Cardiac septum (tissue), 1 donor: ENCODE measurements at places on chromosomes 7 and 10. TPM values are rescaled to one million over a fixed set of nuclear protein-coding genes. Genes with fewer than 3 reads are reported as not detected.
A peak's percentile ranks its signal among the peaks of the same experiment; 100 is the strongest.

Gene ACTL6B
- not detected for total RNA-seq

Gene PCGF5
- total RNA-seq: 135 TPM

Gene KCND2
- total RNA-seq: 0.22 TPM

Gene SKIDA1
- total RNA-seq: 1.8 TPM

DNA sequence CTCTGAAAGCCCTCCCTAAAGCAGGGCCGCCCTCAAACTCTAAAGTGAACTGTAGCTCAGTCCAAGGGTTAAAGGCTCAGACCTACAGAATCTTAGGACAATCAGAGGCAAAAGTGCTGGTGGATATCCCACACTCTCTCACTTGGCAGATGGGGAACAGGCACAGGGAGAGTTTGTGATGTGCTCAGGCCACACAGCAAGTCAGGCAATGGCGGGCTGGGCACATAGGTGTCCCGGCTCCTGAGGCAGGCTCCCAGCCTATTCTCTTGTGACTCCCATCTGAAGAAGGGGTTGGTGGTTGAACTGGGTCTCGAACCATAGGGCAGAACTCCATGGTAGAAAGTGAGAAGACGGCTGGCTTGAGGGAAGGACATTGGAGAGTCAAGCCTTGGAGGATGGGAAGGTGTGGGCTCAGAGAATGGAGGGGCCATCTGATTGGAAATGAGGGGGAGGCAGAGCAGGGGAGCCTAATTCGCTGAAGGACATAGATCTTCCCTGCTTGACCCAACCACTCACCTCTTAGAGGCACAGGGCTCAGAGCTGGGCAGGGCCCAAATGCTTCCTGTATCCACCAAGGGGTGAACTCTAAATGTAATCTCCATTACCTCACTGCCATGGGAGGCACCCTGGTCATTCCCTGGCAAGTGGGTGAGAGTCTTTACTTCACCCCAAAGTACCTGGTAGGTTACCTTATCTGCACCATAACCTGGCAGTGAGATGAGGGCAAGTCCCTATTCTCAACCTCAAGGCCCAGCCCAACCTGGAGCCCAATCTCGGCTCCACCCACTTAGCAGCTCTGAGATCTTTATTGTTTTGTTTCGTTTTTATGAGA, 4.9 kb upstream of the ZMIZ1 start:
- peak; percentile 49 for DNase-seq

DNA sequence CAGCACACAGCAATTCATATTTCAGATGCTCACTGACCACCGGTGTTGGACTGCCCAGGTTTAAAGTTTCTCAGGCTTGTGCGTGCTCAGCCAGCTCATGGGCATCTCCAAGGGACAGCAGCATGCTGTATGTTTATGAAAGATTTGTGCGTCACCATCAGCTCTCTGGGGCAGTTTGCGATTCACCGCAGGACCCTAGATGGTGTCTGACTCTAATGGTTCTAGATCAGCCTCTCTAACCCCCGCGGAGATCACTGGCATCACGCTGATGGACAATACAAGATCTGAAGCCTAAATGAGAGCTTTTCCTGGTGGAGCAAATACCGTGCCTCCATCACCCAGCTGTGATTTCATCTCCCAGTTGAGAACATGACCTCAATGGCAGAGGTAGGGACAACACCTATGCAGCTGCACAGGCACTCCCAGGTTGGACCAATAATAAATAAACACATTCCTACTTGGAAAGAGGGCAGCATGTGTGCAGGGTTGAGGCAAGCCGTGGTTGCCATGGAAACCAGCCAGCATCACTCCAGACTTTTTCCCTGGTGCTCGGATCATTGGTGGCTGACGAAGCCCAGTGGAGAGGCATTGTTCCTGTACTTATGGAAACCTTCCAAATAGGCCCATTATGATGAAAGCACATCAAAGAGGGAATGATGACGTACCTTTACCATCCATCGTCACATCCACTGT, 253.6 kb downstream of the KCNMA1 start:
- DNase-seq: peak; percentile 72

DNA sequence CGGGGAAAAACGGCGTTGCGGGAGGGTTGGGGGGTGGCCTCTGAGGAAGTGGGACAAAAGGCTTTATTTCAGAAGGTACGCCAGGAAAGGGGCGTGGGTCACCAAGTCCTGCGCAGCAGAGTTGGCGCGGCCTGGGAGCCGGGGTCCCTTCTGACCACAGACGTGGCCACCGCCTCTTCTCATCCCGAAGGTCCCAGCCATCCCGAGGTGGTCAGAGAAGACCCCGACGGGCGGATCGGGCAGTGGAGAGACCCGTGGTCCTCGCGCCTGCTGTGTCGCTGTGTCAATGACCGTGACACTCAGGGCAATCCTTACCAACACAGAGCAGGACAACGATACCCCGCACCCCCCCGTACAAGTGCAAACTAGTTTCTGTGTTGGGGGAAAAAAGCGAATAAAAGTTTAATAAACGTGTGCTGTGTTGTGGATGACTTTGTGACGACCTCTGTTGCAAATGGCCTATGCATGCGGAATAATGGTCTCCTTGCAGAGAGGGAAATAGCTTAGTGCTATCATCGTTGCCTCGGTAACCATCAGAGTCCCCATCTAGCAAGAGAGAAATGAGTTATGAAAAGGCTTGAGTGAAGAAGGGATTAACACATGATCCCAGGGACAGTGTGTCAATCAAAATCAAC, 19.4 kb upstream of the GATA3 start:
- no peak for DNase-seq

DNA sequence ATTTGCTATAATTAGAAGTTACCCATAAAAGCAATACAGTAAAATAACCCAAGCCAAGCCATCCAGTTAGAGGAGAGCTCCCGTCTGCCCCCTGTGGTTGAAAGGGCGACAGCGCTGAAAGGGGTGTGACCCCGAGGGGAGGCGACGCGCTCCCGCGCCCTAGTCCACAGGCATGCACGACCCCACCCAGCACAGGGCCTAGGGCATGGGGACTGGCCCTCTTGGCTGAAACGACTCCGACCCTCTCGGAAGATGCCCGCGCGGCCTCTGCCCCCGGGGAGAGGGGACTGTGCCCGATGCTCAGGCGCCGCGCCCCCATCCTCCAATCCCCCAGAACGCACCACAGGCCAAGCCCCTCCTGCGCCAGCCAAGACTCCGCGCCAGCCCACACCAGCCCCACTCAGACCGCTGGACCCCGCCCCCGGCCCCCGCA, 64.0 kb downstream of the CSGALNACT2 start:
- DNase-seq: peak; percentile 56

- no peak for DNase-seq
Measured at GRCh38 chr7:12322284-12322902, 81.3 kb downstream of the VWDE start.

GRCh38 chr7:11557627-11558026, 274.4 kb downstream of the THSD7A start:
- no peak for DNase-seq

GRCh38 chr10:96896884-96897589, 64.9 kb downstream of the LCOR start:
- no peak for DNase-seq

- no peak for DNase-seq
Measured at GRCh38 chr10:80211786-80212185, 6.4 kb upstream of the ANXA11 start.

DNA sequence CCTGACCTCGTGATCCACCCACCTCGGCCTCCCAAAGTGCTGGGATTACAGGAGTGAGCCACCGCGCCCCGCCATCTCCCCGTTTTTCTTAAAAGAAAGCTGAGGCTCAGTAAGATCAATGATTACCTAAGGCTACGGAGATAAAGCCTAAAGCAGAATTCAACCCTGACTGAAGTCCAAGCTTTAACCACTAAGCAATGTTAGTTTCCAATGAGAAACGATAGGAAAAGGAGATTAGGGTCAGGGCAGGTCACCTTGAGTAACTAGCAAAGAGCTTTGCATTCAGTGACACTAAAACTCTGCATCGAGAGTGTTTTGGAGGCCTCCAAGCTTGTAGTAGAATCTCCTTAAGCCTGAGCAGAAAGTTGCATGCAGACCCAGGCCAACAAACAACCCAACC, 17.6 kb upstream of the PRXL2A start:
- no peak for DNase-seq

DNA sequence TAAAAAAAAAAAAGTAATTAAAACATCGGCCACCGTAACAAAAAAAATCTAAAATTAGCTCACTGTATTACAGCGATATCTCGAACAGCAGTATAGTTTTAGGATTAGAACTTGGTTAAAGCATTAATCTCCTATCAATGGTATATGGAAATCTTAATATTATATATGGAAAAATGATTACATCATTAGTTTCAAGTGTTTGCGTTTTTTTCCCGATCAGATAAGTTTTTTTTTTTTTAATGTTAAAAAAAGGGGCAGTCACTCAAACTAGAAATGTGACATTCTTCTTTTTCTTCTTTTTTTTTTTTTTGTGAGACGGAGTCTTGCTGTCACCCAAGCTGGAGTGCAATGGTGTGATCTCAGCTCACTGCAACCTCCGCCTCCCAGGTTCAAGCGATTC, 7.4 kb downstream of the IDI1 start:
- no peak for DNase-seq

GRCh38 chr7:100482728-100483089, 1.0 kb upstream of the NYAP1 start:
- DNase-seq: no peak

GRCh38 chr7:144854839-144855424, 19.1 kb upstream of the TPK1 start:
- no peak for DNase-seq

DNA sequence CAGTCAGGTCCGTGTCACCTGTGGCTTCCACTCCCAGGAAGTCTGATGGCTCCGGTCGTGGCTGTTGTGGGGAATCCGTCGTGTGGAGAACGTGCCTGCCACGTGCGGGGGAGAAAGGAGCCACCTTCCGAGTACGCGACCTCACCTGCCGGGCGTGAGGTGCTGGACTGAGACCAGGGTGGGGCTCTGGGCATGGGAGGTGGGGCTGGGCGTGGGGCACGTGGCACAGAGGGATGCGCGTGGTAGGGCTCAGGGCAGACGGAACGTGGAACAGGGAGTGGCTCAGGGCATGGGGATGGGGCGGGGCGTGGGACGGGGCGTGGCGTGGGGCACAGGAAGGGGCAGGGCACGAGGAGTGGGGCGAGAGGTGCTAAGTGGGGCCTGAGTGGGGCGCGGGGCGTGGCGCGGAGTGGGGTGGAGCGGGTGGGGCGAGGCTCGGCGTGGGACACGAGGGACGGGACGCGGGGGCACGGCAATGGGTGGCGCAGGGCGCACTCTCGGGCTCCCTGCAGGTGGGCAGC, 64.8 kb downstream of the C10orf143 start:
- DNase-seq: no peak

- DNase-seq: no peak
Measured at GRCh38 chr10:72851509-72851908, 42.0 kb upstream of the OIT3 start.

DNA sequence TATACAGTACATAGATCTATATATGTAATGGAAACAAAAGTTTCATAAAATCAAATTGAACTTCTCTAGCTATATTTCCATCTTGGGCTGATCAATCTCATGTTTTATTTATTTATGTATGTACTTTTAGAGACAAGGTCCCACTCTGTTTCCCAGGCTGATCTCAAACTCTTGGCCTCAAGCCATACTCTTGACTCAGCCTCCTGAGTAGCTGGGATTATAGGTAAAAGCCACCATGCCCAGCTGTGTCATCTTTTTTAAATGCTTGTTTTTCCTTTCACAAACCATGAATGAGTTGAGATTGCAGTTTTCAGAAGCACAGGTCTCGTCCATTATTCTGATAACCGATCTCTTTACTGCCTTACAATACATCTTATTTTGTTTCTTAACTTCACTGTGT, 400.9 kb downstream of the KCNMA1 start:
- DNase-seq: no peak

- DNase-seq: no peak
Measured at GRCh38 chr10:99888622-99889021, 106.2 kb downstream of the ABCC2 start.

DNA sequence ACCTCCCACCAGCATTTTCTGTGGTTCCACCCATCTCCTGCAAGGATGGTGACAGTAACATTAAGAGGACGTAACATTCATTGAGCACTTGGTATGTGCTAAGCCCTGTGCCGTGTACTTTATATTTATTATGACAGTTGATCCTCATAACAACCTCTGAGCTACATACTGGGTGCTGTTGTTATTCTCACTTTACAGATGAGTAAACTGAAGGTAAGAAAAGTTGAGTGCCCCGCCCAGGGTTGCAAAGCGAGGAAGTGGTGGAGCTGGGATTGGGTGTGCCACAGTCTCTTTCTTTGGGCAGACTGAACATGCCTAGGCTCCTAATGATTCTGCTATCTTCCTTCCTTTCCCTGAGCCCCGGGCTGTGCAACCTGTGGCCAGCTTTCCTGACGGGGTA, 107.4 kb downstream of the SH3PXD2A start:
- DNase-seq: no peak

DNA sequence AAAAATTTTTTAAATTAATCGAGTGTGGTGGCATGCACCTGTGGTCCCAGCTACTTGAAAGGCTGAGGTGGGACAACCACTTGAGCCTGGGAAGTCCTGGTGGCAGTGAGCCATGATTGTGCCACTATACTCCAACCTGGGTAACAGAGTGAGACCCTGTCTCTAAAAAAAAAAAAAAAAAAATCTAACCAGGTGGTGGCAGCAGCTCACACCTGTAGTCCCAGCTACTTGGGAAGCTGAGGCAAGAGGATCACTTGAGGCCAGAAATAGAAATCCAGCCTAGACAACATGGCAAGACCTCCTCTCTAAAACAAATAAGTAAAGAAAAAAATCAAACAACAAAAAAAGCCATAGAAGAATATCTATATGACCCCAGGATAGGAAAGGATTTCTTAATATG, 3.6 kb upstream of the MYOF start:
- no peak for DNase-seq

DNA sequence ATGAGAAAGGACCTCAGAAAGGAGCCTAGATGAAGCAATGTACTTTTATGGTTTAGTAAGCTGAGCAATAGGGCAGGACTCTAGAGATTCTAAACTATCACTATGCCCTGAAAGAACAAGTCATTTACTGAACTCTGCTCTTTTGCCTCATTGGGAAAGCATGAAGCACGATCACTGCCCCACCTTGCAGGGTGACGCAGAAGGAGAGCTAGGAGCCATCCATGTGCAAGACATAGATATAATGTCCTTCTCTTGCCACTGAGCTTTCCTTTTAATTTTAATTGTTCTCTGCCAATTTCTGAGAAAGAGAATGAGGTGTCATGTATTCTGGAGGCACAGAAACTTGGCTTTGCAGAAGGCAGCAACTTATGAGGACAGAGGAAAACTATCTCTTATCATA, 108.3 kb downstream of the SORCS1 start:
- no peak for DNase-seq

DNA sequence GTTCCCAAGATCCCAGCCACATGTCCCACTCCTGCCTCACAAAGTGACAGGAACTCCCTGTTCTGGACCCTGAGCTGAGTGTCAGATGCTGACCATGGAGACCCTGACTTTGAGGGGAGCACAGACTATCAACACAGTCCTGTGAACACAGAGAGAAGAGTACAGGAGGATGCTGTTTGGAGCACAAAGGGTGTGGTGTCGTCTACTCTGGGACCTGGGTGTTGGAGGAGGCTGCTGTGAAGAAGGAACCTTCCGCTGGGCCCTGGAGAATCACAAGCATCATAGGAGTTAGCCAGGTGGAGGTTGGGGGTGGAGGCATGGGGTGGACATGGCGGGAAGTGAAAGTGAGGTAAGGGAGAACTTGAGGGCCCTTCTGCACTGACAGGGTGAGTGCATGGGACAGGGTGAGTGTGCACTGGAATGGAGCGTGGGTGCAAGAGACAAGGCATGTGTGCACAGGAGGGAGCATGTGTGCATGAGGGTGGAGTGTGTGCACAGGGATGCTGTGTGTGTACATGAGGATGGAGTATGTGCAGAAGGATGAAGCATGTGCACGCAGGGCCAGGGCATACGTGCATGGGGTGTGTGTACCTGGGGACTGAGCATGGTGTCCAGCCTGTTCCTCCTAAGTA, 70.7 kb upstream of the ANTXRL start:
- no peak for DNase-seq
